Hematopoietic multipotent progenitor cell treated with erythropoietin and hydrocortisone succinate and interleukin-3 and kit ligand, for 17 days (in vitro differentiated cells): ENCODE measurements at places on chromosomes 13 and 19.

- no peak for DNase-seq
These were observed 56.6 kb downstream of the SLITRK1 start for GRCh38 chr13:83825676-83826075.

- no peak for DNase-seq
These were observed 802 bp downstream of the BCAM start for GRCh38 chr19:44809577-44810233.

GRCh38 chr19:3862826-3863500 is 5.9 kb downstream of the ZFR2 start:
- DNase-seq: no peak

DNA sequence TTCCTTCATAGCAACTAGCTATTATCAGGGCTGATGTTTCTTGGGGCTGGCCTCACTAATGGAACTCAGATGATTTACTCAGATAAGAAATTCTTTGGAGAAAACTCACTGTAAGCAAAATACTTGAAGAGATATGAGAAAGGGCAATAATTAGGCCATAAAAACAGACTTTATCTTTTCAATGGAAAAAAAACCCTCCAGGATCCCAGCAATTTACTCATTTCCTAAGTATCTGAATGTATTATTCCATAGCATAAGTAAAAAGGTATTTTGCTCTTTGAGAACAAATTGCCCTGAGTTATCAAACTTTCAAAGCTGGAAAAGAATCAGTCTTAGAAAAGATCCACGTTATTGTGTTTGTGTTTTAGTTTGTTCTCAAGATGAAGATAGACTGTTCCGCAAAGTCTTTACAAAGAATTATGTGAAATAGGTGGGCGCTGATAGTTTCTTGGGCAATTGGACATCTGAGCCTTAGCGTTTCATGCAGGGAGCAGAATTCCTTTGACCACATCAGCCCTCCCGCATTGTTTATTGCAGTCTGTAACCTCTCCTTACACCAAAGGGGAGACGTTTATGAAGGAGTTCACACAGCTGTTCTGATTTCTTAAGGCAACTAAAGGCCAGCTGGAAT is 29.1 kb upstream of the CSNK1A1L start:
- no peak for DNase-seq
